Stimulated activated naive B cell treated with anti-CD40 and anti-IgM and Interleukin-4, amounts not matched to agents 10 μg/mL and 1 μg/mL and 100 μg/mL, for 72 hours (primary cell): ENCODE measurements at places on chromosomes 3 and 15.

GRCh38 chr15:99257107-99257750 lies 5.9 kb downstream of the LRRC28 start:
- no peak for DNase-seq

DNA sequence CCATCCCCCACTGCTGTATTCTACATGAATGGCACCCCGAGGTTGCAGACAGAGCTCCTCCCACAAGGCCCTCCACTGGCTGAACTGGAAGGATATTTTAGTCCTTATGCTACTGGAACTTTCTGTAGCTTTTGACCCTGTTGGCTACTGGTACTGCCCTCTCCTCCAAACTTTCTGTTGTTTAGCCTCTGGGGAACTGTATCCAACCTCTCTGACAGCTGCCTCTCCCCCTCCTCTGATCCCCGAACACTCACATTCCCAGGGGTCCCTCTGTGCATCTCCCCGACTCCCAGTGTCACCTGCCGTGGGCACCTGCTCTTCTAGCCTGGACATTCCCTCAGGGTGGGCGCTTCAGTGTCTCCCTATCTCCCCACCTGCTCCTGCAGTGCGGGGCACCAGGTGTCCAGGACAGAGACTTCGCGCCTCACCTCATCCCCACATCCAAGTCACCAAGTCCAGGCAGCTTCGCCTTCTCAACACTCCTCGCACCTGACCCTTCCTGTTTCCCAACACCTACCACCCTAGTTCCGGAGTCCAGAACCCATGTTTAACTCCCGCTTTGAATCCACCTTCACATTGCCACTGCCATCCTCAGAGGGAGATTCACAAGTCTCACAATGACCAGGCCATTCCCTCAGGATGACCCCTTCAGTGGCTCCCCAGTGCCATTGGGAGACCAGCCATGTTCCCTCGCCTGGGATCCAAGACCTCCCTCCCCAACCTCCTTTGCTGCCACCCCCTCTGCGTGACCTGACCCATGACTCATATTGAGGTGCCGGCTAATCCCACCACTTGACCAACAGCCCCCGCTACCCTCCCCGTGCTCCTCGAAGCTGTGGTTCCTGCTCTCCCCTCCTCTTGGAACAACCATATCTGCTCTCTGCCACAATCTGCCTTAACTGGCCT lies 34.2 kb downstream of the BDH1 start:
- no peak for DNase-seq

DNA sequence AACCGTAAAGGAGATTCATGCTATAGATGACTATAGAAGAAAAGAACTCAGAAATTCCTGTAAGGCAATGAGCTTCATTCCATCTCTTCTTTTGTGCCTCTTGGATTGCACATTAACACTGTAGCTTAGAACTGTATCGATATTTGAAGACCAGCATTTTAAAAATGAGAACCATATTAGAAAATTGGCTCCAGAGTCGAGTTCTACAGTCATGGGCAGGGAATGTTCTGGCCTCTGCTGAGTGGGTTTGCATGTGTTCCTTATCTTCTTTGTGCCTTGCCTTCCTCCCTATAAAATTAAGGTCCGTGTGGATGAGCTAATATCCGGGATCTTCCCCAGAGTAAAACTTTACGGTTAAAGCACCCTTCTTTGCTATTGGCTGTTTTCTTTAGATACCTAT lies 77.4 kb upstream of the PLCL2 start:
- DNase-seq = no peak

GRCh38 chr15:51726302-51727073 lies 11.0 kb downstream of the LYSMD2 start:
- peak; percentile 49 for DNase-seq

GRCh38 chr3:101325393-101326134 lies 5.2 kb upstream of the IMPG2 start:
- no peak for DNase-seq

DNA sequence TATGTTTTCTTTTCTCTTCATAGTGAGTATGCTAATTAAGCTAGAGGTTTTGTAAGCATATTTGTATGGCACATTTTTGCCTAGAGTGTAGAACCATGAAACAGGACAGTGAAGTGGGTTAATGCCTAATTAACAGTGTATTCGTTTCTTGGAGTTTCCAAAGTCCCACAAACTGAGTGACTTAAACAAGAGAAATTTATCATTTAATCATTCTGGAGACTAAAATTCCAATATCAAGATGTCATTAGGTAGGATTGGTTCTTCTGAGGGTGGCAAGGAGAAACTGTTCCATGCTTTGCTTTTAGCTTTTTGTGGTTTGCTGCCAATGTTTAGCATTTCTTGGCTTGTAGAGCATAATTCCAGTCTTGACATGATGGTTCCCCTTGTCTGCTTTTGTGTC lies 734.2 kb downstream of the NAALADL2 start:
- no peak for DNase-seq

GRCh38 chr3:15750879-15751278 lies 46.9 kb downstream of the ANKRD28 start:
- DNase-seq = no peak

DNA sequence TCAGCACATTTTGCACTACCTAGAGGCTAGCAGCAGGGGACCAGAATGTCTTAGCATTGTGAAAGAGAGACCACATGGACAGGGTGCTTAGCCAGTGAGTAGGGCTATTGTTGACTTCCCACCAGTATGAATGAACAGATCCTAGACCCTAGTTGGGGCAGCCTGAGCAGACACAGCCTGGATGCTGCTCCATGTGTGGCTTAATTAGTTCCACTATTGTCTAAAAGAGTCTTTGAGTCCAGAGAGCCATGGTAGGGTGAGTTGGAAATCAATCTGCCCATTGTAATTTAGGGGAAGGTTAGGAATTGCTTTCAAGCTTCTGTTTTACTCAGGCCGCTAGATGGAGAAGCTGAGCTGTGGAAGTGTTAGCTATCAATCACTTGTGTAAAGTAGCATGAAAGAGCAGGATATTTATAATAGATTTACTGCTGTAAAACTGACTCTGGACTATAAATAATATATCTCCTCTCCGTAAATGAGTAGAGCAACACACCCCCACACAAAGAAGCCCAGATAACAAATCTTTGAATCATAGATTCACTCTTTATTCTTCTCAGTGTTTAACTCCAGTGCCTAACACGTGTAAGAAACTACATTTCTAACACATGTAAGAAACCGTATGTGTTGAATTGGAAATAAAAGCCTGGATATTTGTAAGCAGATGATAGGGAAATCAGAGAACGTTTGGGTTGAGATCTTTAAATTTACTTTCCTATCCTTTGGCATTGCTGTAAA lies 4.1 kb upstream of the GCSAM start:
- DNase-seq = no peak

DNA sequence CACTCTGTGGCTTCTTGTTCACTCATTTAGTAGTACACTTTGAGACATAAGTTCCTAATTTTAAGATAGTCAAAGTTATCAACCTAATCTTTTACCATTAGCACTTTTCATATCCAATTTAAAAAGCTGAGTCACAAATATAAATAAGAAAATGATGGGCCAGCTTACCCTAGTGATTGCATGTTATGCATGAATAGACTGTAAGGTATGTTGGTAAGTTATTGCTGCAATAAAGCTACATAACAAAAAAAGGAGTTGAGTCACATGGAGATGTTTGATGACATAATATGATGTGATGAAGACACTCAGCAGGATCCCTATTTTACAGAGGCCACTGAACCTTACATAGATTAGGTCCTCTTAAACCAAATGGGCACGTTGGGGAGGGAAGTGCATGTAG lies 161.3 kb downstream of the OCA2 start:
- DNase-seq = no peak

DNA sequence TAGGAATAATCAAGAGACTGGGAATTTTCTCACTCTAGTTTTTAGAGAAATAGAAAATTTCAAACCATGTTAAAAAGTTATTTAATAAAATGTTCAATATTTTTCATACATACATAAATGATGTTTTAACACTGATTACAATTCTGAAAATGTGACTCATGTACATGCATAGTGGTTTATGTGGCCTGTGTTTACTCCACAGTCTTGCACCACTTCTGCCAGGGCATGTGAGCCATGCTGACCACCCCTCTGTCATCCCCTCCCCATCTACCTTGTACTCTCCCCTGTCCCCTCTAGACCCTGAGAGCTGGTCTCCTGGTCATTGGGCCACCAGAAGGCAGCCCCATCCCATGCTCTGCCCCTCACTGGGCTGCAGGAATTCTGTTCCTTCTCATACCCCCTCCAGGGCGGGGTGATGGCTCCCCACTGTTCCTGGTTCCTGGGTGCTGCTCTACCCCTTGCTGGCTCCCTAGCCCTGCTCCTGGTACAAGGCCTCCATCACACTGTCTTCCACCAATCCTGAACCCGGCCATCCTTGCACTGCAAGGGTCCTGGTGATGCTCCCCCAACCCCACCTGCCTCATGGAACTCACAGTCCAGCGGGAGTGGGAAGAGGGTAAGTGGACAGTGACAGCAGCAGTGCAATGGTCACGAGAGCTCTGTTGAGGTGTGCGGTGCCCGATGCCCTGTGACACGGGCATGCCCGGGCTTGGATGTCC lies 24.2 kb upstream of the SLC41A3 start:
- no peak for DNase-seq

GRCh38 chr15:89457086-89457485 lies 39.3 kb downstream of the RHCG start:
- DNase-seq = no peak
